ENCODE measurements at places on chromosomes 2 and 18.
A peak's percentile ranks its signal among the peaks of the same experiment; 100 is the strongest.

- peak; percentile 20 for DNase-seq
These were observed 56.7 kb upstream of the MSTN start for GRCh38 chr2:190119257-190119656.

- no peak for DNase-seq
These were observed 23.6 kb downstream of the MAP3K20 start for GRCh38 chr2:173099271-173099670.

DNA sequence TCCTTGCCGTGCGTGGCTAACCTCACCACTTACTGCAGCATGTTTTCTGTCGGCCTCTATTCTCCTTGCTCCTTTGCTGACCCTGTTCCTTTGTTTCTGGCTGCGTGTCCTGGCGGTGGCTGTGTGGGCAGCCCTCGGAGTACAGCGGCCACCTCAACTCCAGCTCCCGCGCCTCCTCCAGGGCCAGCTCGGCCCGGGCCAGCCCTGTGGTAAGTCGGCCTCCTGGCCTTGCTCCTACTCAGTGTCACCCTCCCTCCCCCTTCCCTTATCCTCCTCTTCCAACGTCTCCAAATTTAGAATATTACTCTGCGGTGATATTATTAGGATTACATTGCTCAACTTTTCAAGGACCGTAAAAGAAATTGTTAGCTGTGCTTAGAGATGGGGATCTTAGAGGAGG lies 59.5 kb upstream of the RBM44 start:
- DNase-seq: no peak

DNA sequence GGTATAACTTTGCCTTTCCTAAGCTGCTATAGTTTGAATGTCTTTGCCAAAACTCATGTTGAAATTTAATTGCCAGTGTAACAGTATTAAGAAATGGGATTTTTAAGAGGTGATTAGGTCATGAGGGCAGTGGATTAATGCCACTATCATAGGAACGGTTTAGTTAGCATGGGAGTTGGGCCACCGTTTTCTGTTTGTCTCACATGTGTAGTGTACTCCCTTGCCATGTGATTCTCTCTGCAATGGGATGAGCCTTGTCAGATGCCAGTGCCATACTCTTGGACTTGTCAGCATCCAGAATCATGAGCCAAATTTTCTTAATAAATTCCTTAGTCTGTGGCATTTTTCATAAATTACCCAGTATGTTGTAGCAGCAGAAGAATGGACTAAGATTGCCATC lies 388.9 kb upstream of the RGPD4 start:
- no peak for DNase-seq

GRCh38 chr18:40413160-40413559 lies 1541.9 kb upstream of the PIK3C3 start:
- DNase-seq: no peak

- no peak for DNase-seq
These were observed 38.6 kb upstream of the IHH start for GRCh38 chr2:219099329-219099728.

- no peak for DNase-seq
These were observed 84.9 kb downstream of the ST6GAL2 start for GRCh38 chr2:106800976-106801655.

DNA sequence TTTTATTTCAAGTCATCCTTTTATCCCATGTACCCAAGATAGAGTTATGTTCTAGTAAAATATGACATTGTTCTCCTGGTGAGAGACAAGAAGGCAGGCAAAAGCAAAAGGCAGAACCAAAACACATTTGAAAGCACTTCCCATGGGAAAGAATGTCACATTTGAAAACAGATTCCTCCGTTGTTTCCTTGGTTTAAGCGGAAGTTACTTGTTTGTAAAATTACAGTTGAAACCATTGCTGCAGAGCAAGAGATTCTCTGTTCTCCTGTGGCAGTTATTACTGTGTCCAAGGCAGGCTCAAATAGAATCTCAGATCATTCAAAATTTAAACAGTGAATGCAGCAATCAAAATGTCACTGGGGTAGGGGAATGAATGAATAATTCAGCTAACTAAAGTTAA lies 149.6 kb downstream of the MTCL1 start:
- no peak for DNase-seq

DNA sequence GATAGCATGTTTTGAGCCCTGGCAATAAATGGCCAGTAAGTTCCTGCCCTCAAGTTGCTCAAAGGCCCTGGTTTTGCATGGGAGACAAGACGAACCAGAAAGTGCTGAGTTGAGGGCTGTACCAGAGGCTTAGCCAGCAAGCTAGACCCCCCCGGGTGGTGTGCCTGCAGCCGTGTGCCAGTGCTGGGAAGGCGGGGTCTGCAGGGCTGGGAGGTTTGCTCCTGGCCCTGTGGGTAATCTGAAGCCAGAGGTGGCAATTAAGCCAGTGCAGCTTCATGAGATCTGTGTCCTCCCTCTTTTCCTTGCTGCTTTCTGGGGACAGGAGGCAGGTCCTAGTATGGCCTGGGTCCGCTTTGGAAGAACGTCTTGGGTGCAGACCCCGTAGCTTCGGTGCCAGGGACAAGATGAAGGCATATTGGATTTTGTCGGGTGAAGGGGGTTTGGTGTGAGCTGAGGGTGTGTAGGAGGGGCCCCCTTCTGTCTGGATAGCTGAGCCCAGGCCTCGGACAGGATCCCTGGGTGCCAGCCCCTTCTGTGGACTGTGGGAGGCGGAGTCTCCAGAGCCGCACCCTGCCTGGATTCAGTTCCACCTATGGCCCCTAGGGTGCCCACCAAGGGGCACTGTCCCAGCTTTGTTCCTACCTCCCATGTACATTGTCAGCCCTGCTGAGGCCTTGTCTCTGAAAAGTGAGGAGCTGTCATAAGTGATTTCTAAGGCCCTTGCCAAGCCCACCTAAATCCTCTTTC lies 15.6 kb downstream of the ATOH8 start:
- no peak for DNase-seq

- no peak for DNase-seq
These were observed 191.1 kb downstream of the SETBP1 start for GRCh38 chr18:44871771-44872170.

- no peak for DNase-seq
These were observed 28.9 kb upstream of the PPM1B start for GRCh38 chr2:44139741-44140140.

DNA sequence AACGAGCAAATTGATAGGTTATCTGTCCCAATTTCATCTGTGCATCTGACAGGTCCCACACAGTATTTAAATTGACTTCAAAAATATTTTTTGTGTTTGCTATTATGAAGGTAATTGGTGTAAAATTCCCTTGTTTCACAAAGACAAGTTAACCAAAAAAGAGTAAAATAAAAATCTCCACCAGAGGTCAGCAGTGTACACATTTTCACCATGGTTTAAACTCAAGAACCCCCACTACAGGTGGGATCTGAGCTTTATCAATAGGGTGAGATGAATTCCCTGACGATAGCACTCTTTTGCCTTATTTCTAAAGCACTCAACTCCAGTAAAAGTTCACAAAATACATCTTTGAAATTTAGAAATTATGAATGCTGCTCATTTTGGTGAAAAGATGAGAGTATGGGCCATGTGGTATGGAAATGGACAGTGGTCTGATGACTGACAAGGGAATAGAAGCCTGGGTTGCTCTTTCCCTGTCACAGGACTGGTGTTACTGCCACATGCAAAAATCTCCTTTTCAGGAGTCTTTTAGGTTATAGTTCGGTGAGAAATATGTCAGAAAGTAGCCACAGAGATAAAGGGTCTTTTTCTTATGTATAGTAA lies 68.0 kb downstream of the SERPINB8 start:
- no peak for DNase-seq

- no peak for DNase-seq
These were observed 10.1 kb downstream of the BCL2 start for GRCh38 chr18:63309422-63309821.

DNA sequence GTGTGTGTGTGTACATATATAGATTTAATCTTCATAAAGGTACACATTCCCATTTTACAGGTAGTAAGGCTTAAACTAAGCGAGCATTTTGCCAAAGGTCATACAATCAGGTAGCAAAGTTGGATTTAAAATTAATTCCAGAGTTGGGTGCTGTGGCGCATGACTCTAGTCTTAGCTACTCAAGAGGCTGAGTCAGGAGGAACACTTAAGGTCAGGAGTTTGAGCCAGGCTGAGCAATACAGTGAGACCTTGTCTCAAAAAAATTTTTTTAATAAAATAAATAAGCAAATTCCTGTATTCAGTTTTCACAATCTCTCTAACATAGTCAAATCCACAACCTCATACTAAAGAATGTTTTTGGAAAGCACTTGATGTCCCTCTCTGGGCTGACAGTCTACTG lies 111.5 kb upstream of the LDLRAD4 start:
- no peak for DNase-seq

- no peak for DNase-seq
These were observed 678.2 kb upstream of the FSHR start for GRCh38 chr2:49832555-49832954.

- DNase-seq: no peak
These were observed 202.8 kb downstream of the VAPA start for GRCh38 chr18:10116574-10116973.

GRCh38 chr2:121748202-121748601 lies 7.2 kb upstream of the TSN start:
- no peak for DNase-seq

DNA sequence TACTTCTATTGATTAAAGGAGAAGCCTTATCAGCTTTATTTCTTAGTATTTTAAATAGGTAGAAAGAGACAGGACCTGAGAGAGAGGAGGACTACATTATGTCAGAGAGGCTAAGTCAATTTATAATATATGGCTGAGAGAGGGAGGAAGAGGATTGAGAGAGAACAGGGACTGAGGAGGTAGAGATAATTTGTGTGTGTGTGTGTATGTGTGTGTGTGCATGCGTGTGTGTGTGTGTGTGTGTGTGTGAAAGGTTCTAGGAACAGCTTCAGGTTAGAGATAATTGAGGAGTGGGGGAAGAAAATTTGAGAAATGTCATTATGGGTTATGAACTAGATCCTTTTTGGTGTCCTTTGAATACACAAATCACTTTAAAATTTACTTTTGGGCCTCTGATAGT lies 15.2 kb downstream of the DOK1 start:
- no peak for DNase-seq

DNA sequence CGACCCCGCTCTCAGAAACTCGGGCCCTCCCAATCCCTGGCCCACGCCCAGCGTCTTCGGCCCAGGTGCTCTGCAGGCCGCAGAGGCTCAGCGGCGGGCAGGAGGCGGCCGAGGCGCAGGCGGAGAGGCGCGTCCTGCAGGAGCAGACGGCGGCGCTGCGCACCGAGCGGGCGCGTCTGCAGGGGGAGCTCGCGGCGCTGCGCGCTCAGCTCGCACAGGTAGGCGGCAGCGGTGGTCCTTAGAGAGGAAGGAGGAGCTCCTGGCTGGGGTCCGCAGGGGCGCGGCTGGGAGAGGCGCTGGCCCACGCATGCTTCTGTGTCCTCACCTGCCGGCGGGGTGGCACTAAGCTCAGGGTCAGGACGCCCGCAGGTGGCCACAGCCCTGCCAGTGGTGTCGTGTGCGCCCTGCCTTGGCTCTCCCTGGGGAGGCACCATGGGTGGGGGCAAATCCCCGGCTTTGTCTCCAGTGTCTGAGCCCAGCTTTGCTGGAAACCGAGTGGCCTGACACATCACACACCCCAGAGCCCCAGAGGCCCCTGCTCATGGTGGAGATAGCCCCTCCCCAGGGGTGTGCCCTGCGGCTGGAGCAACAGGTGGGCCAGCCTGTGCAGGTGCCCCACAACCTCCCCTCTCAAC lies 14.9 kb upstream of the SNED1 start:
- DNase-seq: peak; percentile 18

DNA sequence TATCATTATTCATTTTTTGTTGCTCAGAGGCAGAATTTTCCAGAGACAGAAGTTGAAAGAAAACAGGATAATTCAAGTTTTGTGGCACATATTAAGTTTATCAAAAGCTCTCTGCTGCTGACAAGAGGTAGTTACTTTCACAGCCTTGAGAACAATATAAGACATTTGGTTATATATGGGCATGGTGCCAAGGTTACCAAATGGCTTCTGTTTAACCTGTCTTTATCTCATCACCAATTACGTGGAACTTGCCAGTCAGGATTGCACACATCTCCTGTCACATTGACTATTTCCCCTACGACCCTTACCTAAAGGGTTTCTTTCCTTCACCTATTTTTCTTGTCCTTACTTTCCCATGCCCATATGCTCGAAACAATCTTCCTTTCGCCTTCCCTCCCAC lies 35.9 kb downstream of the KLF7 start:
- no peak for DNase-seq

DNA sequence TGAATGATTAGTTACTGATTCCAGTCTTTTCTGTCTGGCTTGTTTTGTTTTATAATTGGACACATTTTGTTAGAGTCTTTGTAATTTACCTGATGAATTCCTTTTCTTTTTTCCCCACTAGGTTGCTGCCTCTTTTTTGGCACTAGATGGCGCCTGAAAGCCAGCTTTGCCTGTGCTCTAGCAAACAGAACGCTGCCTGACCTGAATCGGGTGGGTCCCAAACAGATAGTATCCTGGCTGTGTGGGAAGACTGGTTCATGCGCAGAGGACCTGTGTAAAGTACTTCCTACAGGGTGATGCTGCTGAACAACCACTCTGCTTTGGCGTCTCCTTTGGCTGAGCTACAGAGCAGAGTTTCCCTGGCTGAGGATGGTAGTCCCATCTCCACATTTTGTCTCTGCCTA lies 288.2 kb downstream of the IKZF2 start:
- no peak for DNase-seq

DNA sequence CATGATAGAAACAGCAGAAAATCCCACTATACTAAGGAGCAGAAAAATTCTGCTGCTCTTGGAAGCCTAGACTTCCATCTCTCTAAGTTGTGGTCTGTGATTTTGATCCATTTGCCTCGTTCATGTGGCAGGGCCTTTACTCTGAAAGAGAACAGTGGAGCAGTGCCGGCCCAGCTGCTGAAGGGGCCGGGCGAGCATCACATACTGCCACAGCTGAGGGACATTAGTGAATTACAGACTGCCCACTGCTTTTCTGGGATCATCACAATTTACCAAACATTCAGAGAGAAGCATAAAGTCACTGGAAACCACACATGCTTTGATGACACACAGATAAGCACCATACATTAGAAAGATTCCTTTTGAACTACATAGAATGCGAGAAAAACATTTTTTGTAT lies 217.0 kb upstream of the BOD1L2 start:
- DNase-seq: no peak

- DNase-seq: no peak
These were observed 124.2 kb upstream of the SATB2 start for GRCh38 chr2:199581935-199582360.

DNA sequence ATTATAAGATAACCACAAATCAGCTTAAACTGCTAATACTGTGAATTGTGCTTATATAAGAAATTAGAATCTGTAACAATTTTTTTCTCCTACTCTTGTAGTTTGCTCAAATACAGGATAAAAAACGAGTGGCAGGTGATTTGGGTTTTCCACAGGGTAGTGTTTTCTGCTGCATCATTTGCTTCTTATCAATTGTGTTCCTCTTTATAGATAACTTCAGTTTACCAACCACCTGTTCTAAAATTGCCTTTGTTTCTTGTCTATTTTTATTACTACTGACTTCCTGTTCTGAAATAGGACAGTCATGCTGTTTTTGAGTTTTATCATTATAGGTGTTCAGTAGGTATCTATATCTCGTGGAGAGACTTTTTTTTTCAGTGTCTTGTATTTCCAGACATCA lies 56.9 kb downstream of the MFSD6 start:
- DNase-seq: no peak

Data from T-cell (primary cell).